ENCODE measurements at places on chromosomes 11 and 22.

GRCh38 chr22:46829941-46830715 lies 67.7 kb downstream of the TBC1D22A start:
- DNase-seq, result peak; percentile 49

GRCh38 chr22:50252082-50253045 lies 1.3 kb upstream of the HDAC10 start:
- DNase-seq, result peak; percentile 68

DNA sequence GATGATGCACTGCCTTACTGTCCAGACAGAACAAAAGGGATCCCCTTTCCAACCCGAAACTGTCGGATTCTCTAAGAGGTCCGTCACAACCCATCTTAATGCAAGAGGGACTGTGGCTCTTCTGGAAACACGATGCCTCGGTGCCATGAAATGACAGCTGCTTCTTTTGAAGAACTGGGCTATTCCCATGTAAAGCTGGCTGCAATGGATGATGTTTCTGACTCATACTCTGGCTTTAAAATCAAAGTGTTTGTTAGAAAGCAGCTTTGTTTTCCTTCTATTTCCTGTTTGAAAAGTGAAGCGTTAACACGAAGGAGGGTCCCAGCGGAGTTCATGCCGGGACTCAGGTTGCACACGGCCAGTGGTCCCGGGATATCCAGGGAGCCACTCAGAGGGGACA lies 3.1 kb downstream of the TP53AIP1 start:
- no peak for DNase-seq

GRCh38 chr11:131624531-131624930 lies 254.1 kb downstream of the NTM start:
- no peak for DNase-seq

DNA sequence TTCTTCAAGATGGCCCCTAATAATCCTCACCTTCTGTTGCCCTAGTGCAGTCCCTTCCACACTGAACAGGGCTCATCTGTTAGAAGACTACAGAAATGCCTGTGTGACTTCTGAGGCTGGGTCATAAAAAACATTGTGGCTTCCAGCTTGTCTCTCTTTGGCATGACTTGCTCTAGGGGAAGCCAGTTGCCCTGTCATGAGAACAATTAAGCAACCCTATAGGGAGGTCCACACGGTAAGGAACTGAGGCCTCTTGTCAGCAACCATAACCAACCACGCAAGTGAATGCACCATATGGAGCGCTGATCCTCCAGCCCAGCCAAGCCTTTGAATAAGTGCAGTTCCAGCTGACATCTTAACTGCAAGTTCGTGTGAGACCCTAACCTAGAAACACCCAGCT lies 2.6 kb downstream of the LIPT2 start:
- no peak for DNase-seq

GRCh38 chr22:16961477-16962186 lies 46.4 kb downstream of the GAB4 start:
- no peak for DNase-seq

GRCh38 chr11:91790346-91791170 lies 434.1 kb upstream of the FAT3 start:
- DNase-seq, result no peak

- no peak for DNase-seq
Measured at GRCh38 chr11:124434699-124435098, 10.0 kb upstream of the OR8B4 start.

DNA sequence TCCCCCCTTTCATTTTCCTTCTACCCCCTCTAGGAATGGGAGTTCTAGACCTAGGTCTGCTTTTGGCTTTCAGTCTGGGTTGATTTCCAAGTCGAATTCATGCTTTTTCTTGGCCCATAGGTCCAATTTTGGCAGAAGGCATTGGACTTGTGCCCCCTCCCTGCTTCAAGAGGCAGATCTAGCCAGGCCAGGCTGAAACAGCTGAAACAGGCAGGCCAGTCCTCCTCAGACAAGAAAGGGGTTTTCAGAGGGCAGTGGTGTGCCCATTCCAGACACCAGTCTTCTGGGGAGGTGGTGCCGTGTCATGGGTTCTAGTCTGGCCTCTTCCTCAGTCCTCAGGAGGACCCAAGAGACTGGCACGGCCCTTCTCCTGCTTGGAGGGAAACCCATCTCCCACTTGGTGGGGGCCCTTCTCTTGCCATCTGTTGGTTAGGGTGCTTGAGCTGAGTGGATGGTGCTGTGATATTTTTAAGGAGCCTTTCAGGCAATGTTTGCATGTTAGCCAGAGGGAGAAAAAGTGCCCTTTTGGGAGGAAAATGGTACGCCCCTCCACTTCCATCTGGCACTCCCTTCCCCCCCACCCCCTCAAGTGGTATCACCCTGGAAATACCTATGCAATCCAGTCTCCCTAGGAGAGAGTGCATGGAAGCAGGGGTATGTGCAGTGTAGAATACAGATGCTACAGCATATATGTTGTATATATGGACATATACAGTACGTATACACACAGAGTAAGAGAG lies 53.6 kb downstream of the SYT13 start:
- DNase-seq, result no peak

DNA sequence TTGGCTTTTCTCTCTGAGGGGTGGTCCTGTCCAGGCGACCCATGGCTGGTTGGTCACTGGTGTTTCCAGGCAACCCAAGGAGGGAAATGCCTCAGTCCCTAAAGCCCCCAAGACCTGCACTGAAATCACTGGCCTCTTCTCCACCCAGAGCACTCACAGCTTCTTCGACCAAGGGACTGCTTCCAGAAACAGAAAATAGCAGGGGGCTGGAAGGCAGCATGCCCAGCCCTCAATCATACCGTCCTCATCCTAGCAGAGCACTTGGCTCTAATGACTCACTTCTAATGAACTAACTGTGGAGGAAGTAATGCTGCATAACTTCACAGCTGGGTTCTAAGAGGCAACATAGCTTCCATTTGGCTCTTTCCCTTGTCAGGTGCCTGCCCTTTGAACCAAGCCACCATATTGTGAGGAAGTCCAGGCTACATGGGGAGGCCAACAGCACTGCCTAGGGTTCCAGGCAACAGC lies 27.6 kb downstream of the DKK3 start:
- DNase-seq, result no peak

DNA sequence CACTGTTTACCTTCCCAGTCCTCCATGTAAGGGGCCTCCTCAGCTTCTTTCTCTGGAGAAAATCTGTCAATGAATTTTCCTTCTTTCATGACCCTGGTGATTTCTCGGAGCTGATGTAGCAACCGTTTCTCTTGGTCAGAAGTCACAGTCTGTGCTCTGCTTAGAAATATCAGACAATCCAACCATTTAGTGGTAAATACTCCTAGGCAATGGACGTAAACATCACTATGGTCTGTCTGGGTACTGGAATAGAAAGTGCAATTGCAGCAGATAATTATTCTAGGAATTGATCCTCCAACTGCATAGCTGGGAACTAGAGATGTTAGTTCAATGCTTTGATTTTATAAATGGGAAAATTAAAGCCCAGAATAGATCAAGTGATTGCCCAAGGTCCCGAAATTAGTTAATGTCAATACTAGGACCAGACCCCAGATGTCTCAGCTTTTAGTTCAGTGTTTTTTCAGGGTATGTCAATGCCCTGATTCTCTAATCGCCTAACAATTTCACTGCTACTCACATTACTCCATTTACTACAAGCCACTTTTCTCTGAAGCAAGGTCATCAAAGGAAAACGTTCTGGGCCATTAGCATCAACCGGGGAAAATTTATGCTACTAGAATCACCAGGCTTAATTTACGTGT lies 42.1 kb downstream of the RIC3 start:
- DNase-seq, result no peak

Measured in cardiac fibroblast (primary cell).